ENCODE measurements at places on chromosomes 7 and 10. TPM values are rescaled to one million over a fixed set of nuclear protein-coding genes. Genes with fewer than 3 reads are reported as not detected.

The PPP1R3C gene
- not detected for total RNA-seq

The CCDC3 gene
- total RNA-seq, result 0.12 TPM

The SHTN1 gene
- total RNA-seq, result 0.45 TPM

The GNAT3 gene
- total RNA-seq, result not detected

The MBL2 gene
- total RNA-seq, result not detected

The ZNF138 gene
- 11.2 TPM for total RNA-seq

The FZD8 gene
- total RNA-seq, result 0.22 TPM

The RSPH10B2 gene
- 0.31 TPM for total RNA-seq

The TBATA gene
- total RNA-seq, result not detected

The CPA2 gene
- total RNA-seq, result not detected

The TMEM196 gene
- total RNA-seq, result not detected

The FZD1 gene
- total RNA-seq, result 1.2 TPM

The ZNF488 gene
- total RNA-seq, result not detected

The HOXA6 gene
- not detected for total RNA-seq

The HMX2 gene
- not detected for total RNA-seq

The MINDY4 gene
- total RNA-seq, result 1.3 TPM

Measured in activated CD4-positive, alpha-beta T cell treated with anti-CD3 and anti-CD28 coated beads, Interleukin-2, amount 10 ng/mL, durations not matched to agents 7 days and 5 days (primary cell).